ENCODE measurements at places on chromosomes 11 and 22. TPM values are rescaled to one million over a fixed set of nuclear protein-coding genes. Genes with fewer than 3 reads are reported as not detected.
A peak's percentile ranks its signal among the peaks of the same experiment; 100 is the strongest.

- DNase-seq, result no peak
These were observed 7.5 kb downstream of the ELMOD1 start for GRCh38 chr11:107598225-107599139.

GRCh38 chr11:11309906-11310305 is 43.1 kb downstream of the CSNK2A3 start:
- DNase-seq, result no peak

GRCh38 chr22:23841736-23842445 is 3.1 kb upstream of the DERL3 start:
- no peak for DNase-seq

GRCh38 chr22:37080438-37080837 is 28.9 kb downstream of the KCTD17 start:
- no peak for DNase-seq

DNA sequence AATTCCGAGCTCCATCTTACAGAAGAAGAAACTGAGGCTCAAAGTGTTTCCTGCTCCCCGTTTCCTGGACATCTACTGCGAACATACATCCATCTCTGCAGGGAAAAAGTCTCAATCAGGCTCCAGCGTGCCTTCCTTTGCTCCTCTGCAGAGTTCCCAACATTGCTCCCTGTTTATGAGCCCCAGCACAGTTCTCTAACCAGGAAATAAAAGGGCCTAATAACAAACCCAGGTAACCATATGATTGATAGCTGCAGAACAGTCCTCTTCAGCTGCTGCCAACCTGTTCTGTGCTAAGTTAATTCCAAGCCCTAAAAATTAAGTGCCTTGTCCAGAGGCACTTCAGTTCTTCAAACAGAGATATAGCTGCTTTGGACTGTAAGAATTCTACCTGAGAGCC is 104.9 kb upstream of the ASPHD2 start:
- no peak for DNase-seq

DNA sequence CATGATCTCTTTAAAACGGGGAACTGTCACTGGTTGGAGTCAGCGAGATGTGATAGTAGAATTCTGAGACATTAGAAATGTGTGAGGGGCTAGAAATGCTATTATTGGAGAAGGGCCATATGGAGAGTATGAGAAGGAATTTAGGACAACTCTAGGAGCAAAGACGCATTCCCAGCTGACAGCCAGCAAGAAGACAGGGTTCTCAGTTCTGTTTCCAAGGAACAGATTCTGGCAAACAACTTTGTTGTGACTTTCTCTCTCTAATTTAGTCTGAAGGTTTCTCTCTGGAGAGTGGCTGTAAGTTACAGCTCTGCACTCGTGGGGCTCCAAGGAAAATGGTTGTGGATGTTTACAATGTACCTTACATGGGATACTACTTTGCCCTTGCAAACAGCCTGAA is 876.3 kb downstream of the FAM181B start:
- no peak for DNase-seq

GRCh38 chr22:37818409-37819104 is 4.6 kb upstream of the GALR3 start:
- peak; percentile 29 for DNase-seq

SCT gene
- not detected for total RNA-seq

DNA sequence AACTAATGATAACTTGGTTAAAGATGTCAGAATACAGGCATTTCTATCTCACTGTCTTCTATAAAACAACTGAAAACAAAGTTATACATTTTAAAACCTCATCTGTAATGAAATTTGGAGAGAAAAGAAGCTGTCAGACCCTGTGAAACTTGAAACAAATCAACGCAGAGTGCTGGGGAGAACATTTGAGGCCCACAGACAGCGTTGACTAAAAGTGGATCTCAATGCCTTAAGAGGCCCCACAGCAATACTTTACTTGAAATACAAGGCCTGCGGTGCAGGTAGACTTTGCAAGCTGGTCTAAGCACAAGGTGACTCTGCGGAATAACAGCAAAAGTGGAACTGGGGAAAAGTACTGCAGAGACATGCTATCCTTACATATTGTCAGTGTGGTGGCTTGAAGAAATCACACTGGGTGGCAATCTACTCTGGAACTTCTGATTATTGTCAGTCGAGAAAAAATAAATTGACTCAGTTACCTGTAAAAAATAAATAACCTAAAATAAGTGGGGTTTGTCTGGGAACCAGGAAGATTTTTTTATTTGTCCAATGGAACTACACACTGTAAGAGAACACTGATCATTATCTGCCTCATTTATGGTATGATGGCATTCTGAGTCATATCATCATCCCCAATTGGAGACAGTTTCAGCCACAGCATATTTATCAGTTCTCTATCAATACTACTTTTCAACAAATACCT is 138.9 kb downstream of the LUZP2 start:
- DNase-seq, result no peak

- no peak for DNase-seq
These were observed 6.6 kb downstream of the B3GAT1 start for GRCh38 chr11:134405436-134405835.

DNA sequence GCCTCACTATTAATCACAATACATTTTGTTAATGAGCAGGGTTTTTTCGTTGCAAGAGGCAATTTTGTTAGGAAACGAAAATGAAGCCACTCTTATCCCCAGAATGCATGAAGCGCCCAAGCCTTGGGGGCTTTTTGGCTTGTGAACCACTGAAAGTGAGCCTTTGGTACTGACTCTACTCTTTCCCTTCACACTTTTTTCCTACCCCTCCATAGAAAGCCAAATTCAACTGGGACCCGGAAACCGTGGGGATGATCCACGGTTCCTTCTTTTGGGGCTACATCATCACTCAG is 4.8 kb downstream of the SLC17A6 start:
- DNase-seq, result no peak

GRCh38 chr22:49530671-49531367 is 296.9 kb downstream of the BRD1 start:
- no peak for DNase-seq

DNA sequence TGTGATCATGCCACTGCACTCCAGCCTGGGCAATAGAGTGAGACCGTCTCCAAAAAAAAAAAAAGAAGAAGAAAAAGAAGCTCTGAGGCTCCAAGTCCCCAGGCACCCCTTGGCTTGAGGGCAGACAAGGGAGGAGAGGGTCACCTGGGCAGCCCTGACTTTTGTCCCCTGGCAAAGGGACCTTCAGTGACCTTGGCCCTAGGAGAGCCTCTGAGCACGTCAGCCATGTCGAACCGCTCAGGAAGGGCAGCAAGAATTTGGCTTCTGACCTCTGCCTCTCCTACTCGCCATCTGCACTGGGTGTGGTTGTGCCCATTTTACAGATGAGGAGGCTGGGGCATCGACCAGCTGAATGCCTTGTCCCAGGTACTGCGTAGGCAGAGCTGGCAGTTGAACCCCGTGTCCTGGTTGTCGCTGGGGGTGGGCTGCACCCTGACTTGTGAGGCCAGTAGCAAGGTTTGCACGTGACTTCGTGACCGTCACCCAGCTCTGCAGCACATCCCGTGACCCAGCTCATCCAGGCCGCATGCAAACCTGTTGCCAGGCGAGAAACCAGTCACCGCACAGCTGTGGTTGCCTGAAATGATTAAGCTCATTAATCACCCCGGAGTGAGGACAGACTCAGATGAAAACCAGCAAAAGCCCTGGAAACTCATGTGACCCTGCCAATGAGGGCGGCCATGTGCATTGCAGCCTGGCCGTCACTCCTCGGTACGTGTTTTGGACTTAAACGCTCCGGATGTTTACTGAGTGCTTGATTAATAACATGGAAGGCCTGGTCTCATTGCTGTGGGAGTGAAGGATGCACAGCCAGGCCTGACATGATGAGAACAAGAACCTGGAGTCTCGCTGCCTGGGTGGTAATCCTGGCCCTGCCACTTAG is 47.7 kb upstream of the PPP6R3 start:
- DNase-seq, result no peak

- no peak for DNase-seq
These were observed 11.0 kb upstream of the MTFP1 start for GRCh38 chr22:30414525-30415047.

- no peak for DNase-seq
These were observed 5.5 kb downstream of the PRSS23 start for GRCh38 chr11:86805873-86806310.

GRCh38 chr11:104618954-104619353 is 279.3 kb downstream of the CASP12 start:
- no peak for DNase-seq

DNA sequence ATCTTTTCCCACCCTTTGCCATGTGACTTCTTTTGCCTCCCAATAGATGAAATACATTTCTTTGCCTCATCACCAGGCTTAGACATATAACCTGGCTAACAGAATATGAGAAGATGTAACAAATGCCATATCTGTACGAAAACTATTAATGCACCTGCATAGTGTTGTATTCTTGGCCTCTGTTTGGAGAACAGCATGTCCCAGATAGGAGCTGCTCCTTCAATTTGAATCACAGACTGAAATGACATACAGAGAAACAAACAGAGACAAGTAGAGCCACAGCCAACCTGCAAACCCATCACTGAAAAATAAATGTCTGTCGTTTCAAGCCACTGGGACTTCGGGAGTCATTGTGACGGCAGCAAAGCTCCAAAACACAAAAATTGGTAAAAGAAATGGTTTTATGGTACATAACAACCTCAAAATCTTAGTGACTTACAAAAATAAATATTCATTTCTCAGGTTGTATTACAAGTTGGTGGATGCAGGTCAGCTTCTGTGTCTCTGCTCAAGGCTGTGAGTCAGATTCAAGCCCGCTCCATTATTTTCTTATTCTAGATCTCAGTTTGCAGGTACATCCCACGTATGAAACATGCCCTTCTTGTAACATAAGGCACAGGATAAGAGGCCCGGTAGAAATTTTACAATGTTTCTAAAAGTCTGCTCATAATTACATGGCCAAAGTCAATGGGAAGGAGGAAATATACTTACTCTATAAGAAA is 171.3 kb upstream of the SOX6 start:
- no peak for DNase-seq

GRCh38 chr11:76785513-76785912 is 2.4 kb downstream of the TSKU start:
- DNase-seq, result no peak

GRCh38 chr11:118931571-118931970 is 5.8 kb upstream of the BCL9L start:
- no peak for DNase-seq

POTEH gene
- total RNA-seq, result not detected

GRCh38 chr22:48493733-48494132 is 1333.9 kb downstream of the BRD1 start:
- no peak for DNase-seq

- DNase-seq, result no peak
These were observed 1261.0 kb downstream of the FAM181B start for GRCh38 chr11:81472646-81473045.

DNA sequence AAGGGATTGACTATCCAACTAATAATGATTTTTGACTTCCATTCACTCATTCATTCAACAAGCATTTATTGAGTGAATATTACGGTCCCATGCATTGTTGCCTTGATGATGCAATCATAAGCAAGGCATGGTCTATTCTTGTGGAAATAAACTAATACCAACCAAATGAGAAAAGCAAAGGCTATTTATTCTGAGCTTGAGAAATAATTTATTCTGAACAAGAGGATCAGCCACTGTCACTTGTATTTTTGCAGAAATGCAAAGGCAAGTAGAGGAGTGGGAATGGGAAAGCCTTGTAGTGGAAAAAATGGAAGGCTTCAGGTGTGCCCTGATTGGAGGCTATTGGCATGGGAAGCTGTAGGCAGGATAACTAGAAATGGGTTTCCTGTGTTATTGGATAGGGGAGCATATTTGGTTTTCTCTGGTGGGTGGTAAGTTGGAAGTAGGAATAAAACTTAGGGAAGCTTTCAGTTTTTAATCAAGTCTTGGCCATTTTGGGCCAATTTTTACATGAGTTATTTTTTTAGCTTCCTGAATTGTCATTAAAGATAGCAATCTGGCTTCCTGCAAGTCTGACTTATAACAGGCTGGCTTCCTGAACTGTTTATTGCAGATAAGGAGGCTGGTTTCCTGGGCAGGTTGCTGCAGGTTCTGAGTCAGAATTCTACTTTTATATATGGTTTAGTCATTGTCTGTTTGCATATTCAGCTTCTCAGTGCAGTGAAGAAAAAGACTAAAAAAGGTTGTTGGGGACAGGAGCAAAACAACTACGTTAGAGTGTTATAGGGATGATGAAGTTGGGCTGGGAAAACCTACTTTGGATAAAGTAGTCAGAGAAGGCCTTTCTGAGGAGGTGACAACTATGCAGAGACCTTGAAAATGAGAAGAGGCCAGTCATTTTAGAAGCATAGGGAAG is 106.7 kb downstream of the APIP start:
- DNase-seq, result no peak

GRCh38 chr11:3115321-3115720 is 49.8 kb downstream of the OSBPL5 start:
- no peak for DNase-seq

- DNase-seq, result no peak
These were observed 46.1 kb downstream of the PISD start for GRCh38 chr22:31615940-31616314.

OR51E2 gene
- total RNA-seq, result 0.19 TPM

- DNase-seq, result no peak
These were observed 463.0 kb downstream of the NTM start for GRCh38 chr11:131833366-131833765.

DNA sequence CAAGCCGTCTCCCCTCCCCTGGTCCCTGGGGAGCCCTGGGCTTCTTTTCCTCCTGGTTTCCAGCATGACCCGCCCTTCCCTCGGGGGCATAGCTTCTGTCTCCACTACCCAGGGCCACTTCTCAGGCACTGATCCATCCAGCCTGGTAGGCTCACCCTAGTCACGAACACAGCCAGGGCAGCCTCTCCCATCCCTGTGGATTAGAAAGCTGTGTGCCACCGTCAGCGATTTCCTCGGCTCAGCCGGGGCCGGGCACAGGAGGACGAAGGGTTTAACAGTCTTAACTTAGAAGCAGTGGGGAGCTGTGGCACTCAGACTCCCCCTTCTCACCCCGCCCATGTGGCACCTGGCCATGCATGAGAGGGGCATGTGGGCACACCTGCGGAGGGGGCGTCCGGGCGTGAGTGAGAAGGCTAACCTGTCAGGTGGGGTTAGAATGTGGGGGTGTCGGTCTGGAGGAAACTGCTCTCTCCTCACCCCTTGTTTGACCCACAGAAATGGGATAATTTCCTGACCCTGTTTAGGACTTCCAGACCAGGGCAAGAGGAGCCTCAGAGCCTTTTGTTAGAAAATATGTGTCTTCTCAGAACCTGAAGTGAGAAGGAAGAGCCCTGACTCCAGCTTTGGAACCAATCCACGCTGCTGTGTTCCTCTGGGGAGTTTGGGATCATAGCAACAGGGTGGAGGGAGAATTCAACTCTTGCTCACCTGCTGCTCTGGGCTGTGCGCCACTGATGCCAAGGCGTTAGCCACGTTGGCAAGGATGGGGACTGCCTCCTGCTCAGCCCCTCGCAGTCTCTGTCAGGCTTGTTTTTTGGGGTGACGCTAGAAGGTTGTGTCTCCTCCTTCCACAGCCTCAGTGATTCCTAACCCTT is 14.6 kb downstream of the GLB1L2 start:
- DNase-seq, result no peak

Data from omental fat pad (tissue), 4 donors.